ENCODE measurements at places on chromosomes 7 and 10.

- DNase-seq: no peak
Measured at GRCh38 chr10:28677888-28678686, 766 bp downstream of the BAMBI start.

GRCh38 chr10:101032637-101033224, 1.7 kb downstream of the SFXN3 start:
- DNase-seq: no peak

DNA sequence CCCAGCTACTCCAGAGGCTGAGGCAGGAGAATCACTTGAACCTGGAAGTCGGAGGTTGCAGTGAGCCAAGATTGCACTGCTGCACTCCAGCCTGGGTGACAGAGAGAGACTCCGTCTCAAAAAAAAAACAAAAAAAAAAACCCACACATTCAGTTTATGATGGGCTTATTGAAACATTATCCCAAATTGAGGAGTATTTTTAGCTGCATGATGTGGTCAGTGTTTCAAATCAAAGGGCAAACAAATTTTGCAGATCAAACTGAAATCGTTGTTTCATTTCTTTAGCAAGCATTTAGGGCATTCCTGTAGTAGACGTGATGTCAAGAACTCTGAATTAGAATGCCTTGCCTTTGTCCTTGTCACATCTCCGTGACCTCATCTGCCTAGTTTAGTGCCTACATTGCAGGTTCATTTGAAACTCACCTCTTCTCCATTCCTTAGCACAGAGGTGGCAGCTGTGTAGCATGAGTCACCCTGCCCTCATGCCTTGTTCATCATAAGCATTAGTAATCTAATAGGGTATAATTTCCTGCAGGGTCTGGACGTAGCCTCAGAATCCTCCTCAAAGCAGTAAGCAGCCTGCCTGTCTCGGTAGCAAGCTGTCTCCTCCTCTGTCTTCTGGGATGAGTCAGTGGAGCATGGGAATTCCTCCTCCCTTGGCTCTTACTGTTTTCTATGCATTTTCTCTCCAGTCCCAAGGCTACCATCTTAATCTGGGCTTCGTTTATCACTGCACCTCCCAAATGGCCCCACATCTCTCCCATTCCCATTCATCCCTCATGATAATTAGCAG, 73.8 kb downstream of the CUL1 start:
- no peak for DNase-seq

DNA sequence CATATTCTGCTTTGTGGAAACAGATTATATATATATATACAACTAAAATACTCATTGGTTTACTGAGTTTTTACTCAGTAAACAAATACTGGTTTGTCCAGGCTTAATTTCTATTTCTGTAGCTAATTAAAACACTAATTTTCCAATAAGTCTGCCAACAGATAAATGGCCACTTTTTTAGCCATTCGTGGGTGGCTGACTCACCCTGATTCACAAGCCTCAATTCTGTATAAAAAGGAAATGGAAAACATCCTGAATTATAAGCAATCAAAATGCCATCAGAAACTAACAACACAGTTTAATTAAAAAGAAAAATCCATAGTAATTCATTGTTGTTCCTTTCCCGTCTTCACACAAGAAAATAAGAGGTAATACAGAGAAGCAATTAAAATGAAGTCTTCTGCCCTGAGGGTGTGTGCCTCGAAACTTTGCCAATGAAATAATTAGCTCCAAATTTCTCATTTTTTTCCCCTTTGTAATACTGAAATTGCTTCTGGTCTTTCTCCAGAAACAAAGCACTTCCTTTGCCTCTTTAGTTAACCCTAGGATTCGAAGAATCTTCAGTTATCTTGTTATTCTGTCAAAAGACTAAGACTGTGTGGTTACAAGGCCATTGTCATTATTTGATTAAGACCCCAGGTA, 118.7 kb upstream of the PTN start:
- DNase-seq: no peak

GRCh38 chr7:156547884-156548561, 92.6 kb upstream of the RNF32 start:
- DNase-seq: no peak

DNA sequence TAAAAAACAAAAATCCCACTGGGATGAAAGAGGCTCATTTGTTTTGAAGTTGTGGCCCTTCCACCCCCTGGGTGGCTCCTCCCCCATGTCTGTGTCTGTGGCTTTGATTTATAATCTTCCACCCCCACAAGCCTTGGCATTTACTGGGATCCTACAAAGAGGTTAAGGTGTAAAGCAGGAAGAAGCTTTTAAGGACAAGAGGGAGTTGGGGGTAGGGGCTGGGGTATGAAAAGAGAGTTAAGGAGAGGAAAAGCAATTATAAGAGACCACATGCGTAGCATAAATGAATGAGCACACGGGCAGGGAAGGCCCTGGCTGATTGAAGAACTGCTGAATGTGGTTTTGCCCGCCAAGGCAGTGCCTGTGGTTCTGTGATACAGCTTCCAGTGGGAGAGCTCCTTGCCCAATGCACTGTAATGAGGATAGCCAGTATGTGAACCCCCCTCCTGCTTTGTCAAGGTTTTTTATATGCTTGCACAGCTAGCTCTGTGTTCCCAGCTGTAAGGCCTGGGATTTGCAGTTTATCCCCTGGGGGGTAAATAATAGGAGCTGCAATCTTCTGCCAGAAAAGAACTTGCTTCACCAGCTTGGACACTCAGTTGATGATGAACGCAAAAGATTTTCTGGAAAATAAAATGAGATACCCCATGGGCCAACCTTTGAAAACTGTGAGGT, 34.7 kb upstream of the KMT2E start:
- DNase-seq: no peak

DNA sequence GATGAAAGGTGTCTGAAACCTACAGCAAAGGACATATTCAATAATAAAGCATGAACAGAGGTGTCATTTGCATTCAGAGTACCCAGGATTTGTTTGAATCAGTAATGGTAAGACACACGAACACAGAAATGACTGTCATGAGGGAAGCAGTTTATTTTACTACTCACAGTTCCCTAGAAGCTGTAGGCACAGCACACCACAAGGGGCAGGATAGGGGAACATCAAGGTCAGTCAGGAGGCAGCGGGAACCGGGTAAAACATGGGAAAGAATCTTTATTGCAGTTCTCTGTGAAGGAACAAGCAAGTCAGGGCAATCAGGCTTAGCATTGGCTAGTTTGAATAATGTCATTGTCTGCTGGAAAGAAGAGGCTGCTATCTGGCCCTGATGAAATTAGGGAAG, 70.2 kb upstream of the PDSS1 start:
- DNase-seq: no peak

DNA sequence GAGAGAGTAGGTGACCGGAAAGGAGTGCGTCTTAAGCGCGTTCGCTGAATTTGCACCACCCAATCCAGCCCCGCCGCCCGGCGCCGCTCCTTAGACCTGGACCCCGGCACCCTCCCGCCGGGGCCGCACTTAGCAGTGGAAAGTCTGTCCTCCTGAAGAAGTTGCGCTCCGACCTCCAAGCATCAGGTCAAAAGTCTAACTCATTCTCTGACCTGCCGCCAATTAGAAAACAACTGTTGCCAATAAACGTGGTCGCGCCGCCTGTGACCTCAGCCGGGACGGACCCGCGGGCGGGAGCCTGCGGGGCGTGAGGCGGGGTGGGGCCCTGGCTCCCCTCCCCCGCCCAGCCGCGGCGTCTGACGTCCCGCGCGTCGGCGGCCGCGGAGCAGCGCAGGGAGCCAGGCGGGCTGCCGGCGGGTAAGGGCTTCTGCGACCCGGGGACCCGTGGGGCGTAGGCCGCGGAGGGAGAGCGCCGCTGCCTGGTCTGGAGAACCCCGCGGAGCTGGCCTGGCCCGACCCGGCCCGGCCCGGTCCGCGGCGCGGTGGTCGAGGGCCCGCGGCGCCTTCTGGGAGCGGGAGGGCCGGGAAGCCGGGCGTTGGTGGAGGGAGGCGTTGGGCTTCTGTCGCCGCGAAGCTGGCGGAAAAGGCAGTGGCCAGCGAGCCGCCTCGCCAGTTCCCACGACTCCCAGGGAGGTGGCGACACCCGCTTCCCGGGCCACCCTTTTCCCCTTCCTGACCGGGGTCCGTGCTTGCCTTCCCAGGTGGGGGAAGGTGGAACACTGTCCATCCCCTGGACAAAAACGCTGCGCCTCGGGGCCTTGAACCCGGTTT, at the start of gene BCAP29:
TSS of gene BCAP29 (plus strand) at position 362 of the 831 bp plus-strand sequence. CDS start 527 bp downstream, outside the sequence.
- DNase-seq: peak; percentile 37

GRCh38 chr10:60222047-60222446, 167.6 kb downstream of the ANK3 start:
- no peak for DNase-seq

DNA sequence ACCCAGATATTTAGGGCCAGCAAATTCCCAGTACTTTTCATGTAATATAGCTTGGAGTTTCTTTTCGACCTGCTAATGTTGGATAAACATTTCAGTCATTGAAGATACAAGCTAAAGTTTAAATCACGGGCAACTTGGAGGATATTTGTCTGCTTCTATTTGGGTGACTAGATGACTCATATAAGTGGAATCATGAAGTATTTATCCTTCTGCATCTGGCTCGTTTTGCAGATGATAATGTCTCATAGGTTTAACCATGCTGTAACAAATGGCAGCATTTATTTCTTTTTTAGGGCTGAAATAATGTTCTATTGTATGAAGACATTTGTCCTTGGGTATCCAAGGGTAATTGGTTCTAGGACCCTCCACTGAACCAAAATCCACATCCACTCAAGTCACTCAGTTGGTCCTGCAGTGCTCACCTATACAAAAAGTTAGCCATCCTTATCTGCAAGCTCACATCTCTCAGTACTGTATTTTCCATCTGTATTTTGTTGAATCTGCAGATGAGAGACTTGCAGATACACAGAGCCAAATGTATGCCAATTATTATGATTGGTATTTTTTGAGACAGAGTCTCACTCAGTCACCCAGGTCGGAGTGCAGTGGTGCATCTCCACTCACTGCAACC, 187.2 kb upstream of the CSTF2T start:
- no peak for DNase-seq

DNA sequence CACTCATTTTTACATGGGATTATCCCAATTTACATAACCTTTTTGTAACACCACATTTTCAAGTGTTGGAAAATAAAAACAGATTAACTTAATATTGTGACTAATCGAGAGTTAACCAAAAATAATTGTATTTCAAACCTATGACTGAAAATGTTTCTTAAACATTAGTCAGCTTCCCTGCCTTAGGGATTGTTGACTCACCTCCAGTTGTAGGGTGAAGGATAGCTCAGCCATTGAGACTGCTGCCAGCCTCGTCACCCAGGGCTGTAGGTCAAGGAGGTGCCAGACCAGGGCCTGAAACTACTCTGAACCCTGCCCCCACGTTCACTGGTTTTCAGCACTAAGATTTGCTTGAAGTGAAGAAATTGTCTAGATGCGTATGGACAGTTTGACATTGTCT, 351.2 kb downstream of the GFRA1 start:
- DNase-seq: no peak

DNA sequence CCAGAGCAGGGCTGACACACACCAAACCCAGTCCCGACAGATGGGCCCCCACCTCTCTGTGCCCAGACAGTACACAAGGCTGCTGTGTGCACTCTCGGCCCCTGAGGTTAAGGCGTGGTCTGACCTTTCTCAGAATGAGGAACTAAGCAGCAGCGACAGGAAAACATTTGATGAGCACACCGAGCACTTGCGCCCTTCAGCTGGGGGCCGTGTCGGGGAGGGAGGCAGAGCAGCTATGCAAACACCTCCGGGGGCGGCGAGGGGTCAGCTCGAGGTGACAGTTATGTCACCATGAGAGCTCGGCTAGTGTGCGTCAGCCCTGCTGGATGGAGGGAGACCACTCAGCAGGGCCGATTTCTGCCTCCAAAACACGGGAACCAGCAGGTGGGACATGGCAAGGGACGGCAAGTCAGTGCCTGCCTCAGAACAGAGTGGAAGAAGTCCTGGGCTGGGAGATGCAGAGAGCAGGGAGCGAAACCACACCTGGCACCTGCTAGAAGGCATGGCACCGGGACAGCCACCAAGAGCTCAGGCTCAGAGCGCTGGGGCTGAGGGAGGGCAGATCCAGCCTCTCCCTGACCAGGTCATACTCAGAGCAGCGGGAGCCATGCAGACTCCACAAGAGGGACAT, 57.4 kb downstream of the CHST15 start:
- no peak for DNase-seq

DNA sequence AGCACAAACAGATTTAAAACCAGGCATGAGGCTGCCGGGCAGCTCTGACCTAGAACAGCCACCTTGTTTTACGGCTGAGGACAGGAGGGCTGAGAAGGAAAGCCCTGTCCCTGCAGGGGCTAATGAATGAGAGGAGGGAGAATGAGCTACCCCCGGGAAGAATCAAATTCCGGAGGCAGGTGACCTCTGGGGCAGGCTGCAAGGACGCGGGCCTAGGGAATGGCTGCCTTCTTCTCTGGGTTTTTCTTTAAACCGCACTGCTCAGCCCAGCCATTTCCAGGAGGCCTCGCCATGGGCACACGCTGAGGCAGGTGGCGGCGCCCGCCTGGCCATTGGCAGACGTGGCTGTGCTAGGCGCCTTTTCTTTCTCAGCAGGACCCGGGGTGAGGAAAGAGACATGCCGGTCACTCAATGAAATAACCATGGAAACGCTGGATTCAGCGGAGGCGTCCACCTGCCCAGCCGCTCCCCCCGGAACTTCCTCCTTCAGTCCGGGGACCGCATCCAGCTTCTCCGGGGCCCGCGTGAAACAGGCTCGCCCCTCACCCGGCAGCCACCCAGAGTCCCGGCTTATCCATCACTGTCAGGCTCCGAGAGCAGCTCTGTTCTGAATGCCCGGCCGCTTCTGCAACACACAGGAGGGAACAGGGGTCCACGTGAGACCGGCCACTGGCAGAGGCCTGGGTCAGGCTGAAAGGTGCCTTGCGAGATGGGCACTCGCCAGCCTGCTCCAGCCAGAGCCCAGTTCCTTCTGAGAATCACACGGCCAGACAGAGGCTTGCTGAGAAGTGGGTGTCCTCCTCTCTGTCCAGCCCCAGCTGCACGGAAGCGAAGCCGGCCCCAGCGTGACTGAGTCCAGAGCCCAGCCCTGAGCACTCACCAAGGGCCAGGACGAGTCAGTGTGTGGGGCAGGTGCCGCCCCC, 82.1 kb downstream of the PDGFA start:
- no peak for DNase-seq

DNA sequence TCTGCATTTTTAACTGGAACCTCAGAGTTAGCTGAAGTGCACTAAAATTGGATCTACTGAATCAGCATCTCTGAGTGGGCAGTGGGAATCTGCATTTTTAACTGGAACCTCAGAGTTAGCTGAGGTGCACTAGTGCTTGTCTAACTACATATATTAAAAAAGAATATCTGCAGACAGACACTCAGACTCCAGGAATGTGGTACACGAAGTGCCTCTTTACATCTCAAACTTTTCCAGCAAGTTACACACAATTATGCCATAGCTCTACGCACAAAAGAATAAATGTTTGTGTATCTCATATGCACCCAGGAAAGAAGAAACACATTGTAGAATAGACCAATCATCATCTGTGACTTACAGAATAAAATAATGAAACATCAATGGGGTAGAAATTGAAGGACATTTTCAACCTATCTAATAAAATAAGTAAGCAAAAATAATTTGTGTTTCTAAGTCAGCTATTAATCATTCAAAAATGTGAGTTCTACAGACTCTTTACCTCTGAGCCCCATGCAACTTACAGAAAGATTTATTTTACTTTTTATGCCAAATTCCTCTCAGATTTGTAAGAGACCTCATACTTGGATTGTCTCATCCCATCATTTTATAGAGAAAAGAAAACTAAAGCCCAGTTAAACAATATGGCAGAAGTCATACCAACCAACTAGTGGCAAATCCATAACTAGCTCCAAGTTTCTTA, 28.3 kb downstream of the PPP1R3A start:
- DNase-seq: no peak
